ENCODE measurements at places on chromosomes 5 and 9.

- no peak for DNase-seq
Observed at GRCh38 chr9:2790466-2790865, 53.4 kb downstream of the PUM3 start.

DNA sequence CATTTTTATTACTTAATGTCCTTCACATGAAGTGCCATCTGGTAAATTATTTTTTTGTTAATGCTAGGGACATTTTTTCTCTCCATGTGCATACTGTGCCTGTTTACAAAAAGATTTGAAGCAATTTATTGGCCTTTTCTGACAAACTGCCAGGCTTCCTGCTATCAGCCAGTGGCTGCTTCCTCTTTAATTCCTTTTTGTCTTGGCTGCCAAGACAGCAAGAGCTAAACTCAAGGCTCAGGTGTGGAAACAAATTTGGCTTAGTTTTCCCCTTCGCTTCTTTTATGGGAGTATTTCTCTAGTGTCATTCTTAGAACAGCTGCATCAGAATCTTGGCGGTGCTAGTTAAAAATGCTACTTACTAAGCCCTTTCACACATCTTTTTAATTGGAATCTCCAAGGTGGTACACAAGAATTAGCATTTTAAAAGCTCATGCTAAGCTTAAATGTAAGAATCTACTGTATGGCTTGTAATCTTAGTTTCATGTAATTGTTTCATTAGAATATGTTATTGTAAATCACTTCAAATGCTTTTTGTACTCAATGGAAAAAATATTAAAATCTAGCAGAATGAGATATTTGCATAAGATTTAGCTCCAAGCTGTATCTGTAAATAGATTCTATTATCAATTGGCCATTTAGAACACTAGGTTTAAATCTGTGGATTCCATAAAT, 134.2 kb upstream of the RASGRF2 start:
- no peak for DNase-seq

DNA sequence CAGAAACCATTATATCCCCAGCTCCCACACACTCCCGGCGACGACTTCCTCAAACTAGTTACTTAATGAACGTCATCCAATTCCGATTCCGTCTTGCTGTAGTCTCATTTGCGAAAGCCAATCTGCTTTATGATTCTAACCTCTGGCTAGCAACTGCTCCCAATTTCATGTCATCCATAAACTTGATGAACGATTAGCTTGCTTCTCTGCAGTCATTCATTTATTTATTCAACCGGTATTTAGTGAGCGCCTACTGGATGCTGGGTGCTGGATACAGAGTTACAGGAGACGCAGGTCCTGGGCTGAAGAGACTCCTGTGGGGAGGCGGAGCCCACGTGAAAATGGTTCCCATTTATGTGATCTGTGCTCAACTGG, 46.2 kb downstream of the TSPAN17 start:
- DNase-seq = peak; percentile 34

GRCh38 chr9:114829574-114830440, 24.0 kb upstream of the TNFSF15 start:
- DNase-seq = no peak

DNA sequence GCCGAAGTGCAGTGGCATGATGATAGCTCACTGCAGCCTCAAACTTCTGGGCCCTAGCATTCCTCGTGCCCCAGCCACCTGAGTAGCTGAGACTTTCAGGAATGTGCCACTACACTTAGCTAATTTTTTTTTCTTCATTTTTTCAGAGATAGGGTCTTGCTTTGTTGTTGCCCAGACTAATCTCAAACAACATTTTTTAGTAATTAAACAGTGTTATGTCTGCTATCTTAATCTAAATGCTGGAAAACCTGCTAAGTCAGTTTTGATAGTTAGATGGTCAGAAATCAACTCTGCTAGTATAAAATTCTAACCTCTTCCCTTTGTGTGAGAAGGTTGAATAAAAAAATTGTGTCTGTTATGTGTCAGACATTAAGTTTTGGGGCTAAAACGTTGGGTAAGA, 12.4 kb downstream of the G3BP1 start:
- no peak for DNase-seq

- peak; percentile 71 for DNase-seq
Observed at GRCh38 chr5:89374144-89374784, 491.3 kb upstream of the MEF2C start.

- no peak for DNase-seq
Observed at GRCh38 chr5:43601454-43602260, 1.3 kb upstream of the NNT start.
